ENCODE measurements at places on chromosomes 3 and 15.

DNA sequence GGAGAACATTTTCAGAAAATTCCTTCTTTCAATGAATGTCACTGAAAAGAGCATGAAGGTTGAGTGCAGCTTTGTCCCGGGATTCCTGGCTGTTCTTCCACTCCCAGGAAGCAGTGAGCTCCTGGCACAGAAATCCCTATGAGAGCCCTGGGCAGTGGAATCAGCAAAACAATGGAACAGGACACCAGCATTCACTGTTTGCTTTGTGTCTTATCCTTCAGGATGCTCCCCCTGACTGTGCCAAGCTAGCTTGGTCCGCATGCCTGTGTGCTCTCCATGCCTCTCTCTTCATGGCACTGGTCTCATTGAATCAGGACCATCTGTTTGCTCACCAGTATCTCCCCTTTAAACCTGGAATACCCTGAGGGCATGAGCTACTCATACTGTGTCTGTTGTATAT, 102.0 kb upstream of the GADL1 start:
- DNase-seq, result no peak

DNA sequence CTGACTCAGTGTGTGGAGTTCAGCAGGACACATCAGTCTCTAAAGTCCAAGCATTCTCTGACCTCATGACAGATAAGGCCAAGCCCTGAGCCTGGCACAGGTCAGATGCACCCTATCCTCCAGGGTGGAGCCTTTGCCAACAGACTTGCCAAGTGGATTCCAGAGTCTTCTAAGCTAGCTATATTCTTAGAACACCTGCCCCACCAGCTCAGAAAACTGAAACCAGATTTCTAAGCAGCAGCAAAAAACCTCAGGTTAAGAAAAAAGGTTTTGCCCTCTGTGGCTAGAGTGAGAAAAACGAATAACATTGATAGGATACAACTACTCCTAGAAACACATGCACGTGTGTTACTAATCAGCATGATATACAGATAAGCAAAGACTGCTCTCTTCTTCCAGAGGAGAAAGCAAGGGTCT, 11.6 kb downstream of the RMDN3 start:
- no peak for DNase-seq

GRCh38 chr3:151106311-151106710, 20.8 kb downstream of the MED12L start:
- no peak for DNase-seq

- no peak for DNase-seq
These were observed 347.6 kb upstream of the RARB start for GRCh38 chr3:25080461-25080860.

DNA sequence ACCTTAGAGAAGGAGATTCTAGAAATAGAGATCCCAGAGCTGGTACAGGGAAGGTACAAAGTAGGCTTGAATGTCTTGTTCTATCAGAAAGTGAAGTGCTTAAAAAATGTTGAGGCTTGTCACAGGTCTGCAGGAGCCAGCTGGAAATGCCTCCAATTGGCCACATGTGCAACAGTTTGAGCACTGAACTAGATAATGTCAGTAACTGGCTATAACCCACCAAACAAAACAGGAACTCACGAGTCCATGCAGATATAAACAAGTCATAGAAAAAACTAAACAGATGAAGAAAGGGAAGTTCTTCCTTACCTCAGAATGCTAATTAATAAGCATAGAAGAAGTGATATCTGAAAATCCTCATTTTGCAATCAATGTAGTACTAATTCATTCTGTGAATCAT, 11.9 kb upstream of the TF start:
- no peak for DNase-seq

GRCh38 chr15:57259568-57260040, 116.7 kb upstream of the CGNL1 start:
- no peak for DNase-seq

GRCh38 chr3:11589706-11590105, 54.0 kb downstream of the VGLL4 start:
- DNase-seq, result no peak

GRCh38 chr15:56794553-56795329, 61.4 kb upstream of the ZNF280D start:
- no peak for DNase-seq

All from SW 1271 (cell line).